ENCODE measurements at places on chromosomes 1 and 21.

DNA sequence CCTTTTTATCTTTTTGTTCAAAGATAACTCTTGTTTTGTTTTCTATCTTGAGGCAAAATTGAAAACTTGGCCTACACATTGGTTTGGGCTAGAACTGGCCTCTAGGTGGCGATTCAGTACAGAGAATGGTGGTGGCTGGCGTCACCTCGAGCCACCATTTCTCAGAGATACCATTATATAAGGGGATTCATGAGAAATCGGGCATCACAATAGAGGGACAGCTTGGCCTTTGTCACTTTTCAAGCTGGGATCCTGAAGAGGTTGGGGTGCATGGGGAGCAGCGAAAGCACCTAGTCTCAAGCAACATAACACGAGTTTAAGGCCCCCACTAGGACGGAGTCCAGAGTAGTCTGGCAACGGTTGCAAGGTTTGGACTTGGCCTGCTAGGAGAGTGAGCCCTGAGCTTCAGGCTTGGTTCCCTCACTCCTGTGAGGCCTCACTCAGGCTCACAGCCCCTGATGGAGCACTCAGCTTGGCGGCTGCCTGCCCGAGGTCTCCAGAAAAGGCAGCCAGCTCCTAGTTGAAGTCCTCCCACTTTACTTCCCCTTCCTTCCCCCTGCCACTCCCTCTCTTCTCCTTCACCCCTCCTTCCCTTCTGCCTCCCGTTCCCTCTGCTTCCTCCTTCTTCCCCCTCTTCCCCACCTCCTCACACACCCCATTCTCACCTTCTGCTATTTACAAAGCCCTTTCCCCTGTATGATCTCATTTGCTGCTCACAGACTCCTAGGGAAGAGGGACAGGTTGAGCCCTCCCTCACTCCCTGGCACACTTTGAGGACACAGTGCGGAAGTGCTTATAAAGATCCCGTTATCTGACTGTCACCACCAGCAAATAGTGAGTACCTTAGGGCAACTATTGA, 67.8 kb downstream of the LRIG2 start:
- peak; percentile 54 for DNase-seq

DNA sequence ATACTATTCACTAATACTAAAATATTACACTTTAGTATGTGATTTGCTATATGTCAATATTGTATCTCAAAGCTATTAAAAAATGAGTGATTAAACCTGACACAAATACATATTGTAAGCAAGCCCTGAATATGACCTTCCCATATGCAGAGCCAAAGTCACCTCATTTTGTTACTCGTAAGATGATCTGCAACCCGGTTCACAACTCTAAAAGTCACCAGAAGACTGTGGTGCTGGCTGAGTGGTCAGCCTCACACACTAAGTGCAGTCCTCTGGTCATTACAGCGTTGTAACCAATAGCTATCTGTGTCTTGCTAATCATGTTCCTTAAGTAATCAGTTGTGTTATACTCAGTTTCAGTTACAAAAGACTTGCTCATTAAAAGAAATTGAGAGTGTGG, 197.5 kb upstream of the L1TD1 start:
- DNase-seq = no peak

- DNase-seq = no peak
These were observed 823 bp downstream of the ENAH start for GRCh38 chr1:225651872-225652728.

DNA sequence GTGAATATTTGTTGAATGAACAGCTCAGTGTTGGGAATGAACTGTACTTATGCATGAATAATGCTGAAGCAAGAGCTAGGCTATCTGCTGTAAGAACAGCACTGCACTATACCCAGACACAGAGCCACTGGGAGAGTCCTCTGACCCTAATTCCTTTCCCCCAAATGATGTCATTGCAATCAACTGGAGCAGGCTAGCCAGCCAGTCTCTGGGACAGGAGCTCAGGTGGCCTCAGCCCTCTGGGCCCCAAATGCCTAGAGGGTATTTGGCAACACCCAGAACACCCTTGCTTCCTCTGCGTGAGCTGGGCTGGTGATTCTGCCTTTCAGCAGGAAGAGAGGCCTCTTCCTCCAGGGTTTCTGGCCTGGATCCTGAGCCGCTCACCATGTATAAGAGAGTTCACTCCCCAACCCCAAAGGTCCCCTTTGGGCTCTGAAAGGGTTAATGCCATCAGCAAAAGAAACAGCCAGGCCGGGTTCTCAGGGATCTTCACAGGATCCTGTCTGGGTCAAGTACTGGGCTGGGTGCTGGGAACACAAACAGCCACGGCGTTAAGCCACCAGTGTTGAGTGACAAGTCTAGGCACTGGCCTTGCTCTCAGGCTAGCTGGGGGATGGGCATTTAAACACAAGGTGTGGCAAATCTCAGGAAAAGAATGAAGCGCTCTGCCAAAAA, 3.7 kb upstream of the PADI4 start:
- DNase-seq = no peak

DNA sequence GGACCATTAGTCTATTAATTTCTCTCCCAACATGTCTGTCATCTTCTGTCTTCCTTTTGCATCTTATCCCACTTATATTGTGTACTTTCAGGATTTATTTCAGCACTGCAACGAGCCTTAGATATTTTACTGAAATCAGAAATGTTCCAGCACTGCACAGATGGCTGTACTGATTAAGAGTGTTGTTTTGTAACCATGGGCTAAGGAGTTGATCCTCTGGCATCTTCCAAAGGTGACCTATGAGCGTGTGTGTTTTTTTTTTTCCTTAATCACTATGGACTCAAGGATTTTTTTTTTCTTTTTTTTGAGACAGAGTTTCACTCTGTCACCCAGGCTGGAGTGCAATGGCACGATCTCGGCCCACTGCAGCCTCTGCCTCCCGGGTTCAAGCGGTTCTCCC, 7.1 kb upstream of the DDX59 start:
- no peak for DNase-seq

DNA sequence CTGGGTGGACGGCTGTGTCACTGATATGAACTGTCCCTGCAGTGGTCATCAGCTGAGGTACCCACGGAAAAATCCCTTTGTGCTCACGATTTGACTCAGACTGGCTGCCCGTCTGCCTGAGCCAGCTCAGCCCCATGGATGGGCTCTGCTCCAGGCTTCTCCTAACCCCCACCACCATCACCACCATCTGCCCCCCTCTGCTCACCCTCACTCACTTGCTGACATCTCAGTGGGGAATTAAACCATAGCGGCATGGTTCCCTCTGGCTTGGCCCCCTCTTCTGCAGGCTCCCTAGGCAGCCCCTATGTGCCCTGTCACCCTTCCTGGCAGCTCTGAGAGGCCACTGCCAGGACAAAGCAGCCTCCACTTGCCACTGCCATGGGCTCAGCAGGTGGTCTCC, 17.3 kb downstream of the SLC6A9 start:
- no peak for DNase-seq

GRCh38 chr1:94279462-94279861, 42.1 kb upstream of the ARHGAP29 start:
- no peak for DNase-seq

GRCh38 chr1:155184351-155184811, 10.7 kb downstream of the TRIM46 start:
- no peak for DNase-seq

DNA sequence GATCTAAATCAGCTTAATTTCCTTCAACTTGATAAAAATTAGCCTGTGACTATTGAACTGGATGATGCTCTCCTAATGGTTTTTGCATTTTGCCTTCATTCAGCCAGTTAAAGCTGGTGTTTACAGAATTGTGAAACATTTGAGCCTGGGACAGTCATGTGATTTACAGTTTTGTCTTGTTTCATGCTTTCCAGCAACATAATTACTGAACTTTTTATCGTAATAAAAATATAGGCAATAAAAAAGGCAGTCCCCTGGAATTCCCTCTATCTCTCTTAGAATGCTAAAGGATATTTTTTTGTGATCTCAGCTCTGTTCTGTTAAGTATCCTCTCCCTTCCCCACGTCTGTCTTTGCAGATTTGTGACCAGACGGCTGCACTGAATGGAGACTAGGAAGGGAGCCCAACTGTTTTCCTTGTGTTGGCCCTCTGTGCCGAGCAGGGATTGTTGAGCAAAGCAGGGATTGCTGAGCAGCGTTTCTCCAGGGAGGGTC, 70.3 kb upstream of the RGL1 start:
- no peak for DNase-seq

DNA sequence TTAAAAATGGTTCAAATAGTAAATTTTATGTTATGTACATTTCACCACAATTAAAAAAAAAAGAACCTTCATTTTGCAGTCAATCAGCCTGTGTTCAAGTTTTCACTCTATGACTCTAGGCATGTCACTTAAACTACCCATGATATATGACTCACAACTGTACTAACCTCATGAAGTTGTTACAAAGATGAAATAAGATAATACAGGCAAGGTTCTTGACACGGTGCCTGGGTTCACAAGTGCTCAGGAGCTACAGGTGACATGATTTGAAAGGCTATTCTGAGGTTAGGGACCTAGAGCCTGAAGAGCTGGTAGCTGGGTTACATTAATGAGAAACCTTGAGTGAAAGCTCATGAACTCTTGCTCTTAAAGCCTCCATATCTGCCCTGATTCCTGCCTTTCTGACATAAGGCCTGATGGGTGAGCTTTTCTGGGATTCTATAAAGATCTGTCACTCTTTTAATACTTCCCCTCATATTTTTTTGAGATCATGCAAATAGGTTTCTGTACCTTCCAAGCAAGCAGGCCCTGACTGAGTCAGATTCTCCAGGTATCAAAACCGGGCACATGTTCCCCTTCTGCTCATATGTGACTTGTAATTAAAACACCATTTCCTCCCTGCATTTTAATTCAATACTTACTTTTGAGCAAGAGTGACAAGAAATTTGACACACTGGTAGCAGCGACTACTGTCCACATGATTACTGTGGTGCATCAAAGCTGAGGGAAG, 34.0 kb downstream of the PCSK9 start:
- no peak for DNase-seq

DNA sequence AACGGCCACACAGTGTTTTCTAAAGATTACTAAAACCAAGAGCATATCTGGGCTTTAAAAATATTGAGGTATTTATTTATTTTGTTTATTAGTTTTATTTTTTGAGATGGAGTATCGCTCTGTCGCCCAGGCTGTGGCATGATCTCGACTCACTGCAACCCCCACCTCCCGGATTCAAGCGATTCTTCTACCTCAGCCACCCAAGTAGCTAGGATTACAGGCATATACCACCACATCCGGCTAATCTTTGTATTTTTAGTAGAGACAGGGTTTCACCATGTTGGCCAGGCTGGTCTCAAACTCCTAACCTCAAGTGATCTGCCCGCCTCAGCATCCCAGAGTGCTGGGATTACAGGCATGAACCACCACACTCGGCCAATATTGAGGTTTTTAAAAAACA, 23.9 kb downstream of the TMCO4 start:
- no peak for DNase-seq

- DNase-seq = no peak
These were observed 371.7 kb upstream of the LRRC7 start for GRCh38 chr1:69196071-69196470.

GRCh38 chr1:66370462-66370971, 163.4 kb upstream of the SGIP1 start:
- no peak for DNase-seq

DNA sequence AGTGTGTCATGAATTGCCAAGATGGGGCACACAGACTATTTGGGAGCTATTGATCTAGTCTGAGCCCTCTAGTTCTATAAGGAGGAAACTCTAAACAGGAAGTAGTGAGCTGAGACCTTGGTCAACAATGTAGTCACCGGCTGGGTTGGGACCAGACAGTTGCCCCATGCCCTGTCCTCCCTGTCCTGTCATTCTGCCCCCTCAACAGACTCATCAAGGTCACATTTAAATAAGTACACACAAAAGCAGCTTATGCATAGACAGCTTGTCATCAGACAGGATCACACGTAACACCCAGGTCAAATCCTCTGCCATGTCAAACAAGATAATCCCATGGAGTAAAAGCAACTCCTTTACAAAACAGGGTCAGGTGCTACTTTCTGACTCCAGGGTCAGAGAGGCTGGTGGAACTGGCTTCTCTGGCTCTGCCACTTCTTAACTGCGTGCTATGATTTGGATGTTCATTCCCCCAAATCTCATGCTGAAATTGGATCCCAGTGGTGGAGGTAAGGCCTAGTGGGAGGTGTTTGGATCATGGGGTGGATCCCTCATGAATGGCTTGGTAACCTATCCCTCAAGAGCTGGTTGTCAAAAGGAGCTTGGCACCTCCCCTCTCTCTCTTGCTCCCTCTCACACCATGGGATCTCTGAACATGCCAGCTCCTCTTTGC, 128.9 kb downstream of the HIVEP3 start:
- no peak for DNase-seq

DNA sequence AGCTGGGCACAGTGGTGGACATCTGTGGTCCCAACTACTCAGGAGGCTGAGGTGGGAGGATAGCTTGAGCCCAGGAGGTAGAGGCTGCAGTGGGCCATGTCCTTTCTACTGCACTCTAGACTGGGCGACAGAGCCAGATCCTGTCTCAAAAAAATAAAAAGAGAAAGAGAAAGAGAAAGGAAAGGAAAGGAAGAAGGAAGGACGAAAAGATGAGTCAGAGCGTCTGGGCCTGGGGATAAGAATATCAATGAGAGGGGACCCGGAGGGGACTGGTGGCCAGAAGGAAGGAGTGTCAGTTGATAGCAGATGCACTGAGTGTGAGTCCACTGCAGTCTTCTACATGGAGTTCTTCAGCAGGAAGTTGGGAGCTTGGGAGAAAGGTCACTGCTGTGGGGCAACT, 75.6 kb downstream of the SYT6 start:
- no peak for DNase-seq

GRCh38 chr1:56429288-56429687, 150.1 kb downstream of the PLPP3 start:
- no peak for DNase-seq

DNA sequence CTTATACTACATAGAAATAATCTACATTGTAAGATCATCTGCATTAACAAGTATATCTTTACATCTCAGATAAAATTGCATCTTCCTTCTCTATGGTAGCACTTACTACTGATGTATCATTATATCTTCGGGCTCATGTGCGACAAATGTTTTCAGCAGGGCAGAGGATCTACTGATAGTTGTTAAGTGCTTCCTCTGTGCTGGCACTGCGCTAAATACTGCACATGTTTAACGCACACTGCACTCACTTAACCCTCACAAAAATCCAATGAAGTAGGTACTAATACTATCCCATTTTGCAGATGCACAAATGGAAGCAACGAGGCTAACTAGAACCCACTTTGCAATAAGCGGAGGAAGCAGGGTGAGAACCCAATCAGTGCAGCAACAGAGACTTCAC, 75.6 kb upstream of the USP25 start:
- no peak for DNase-seq

GRCh38 chr1:40951943-40952743, 27.4 kb upstream of the CTPS1 start:
- DNase-seq = peak; percentile 60

Data from CD4-positive, alpha-beta T cell treated with Interleukin-2 at 100 ng/mL for 4 hours (primary cell).